Spinal cord (tissue), 10 donors: ENCODE measurements at places on chromosomes 6 and 20. TPM values are rescaled to one million over a fixed set of nuclear protein-coding genes. Genes with fewer than 3 reads are reported as not detected.

MTCH1 gene
- 220 TPM for total RNA-seq

DOK5 gene
- 19.1 TPM for total RNA-seq

IMPG1 gene
- total RNA-seq, result 0.10 TPM

GPR63 gene
- total RNA-seq, result 2.6 TPM

PHF3 gene
- total RNA-seq, result 90.7 TPM

UST gene
- 23.9 TPM for total RNA-seq

SLC22A1 gene
- 0.59 TPM for total RNA-seq

PEX7 gene
- total RNA-seq, result 8.3 TPM

LINC00237 gene
- 6.5 TPM for total RNA-seq

VWA7 gene
- 1.8 TPM for total RNA-seq

TP53RK gene
- 22.4 TPM for total RNA-seq

PNLDC1 gene
- total RNA-seq, result 0.10 TPM

SLC25A27 gene
- total RNA-seq, result 44.6 TPM

OCSTAMP gene
- 0.06 TPM for total RNA-seq

GABRR2 gene
- total RNA-seq, result 0.89 TPM

TBX18 gene
- total RNA-seq, result 32.8 TPM

PABPC1L gene
- 15.4 TPM for total RNA-seq

RFX6 gene
- total RNA-seq, result not detected

CPNE5 gene
- 32.5 TPM for total RNA-seq

ISM1 gene
- total RNA-seq, result 6.0 TPM

FOXF2 gene
- 1.7 TPM for total RNA-seq

ZNF322 gene
- 41.7 TPM for total RNA-seq

ZSCAN16 gene
- total RNA-seq, result 4.9 TPM

CALHM5 gene
- total RNA-seq, result 4.5 TPM

RBL1 gene
- total RNA-seq, result 15.4 TPM

KIF25 gene
- total RNA-seq, result not detected

SPATA25 gene
- 1.3 TPM for total RNA-seq

EYA2 gene
- total RNA-seq, result 28.2 TPM

BMP6 gene
- 93.3 TPM for total RNA-seq

NKX2-2 gene
- 6.6 TPM for total RNA-seq

SAPCD1 gene
- 3.4 TPM for total RNA-seq

SNAP91 gene
- 128 TPM for total RNA-seq

OPRM1 gene
- 20.9 TPM for total RNA-seq

PNPLA1 gene
- total RNA-seq, result not detected

SNTA1 gene
- 87.9 TPM for total RNA-seq

FAM83C gene
- not detected for total RNA-seq

NRSN1 gene
- total RNA-seq, result 16.1 TPM

DPPA5 gene
- total RNA-seq, result not detected

FAM184A gene
- 15.7 TPM for total RNA-seq

CLPSL1 gene
- not detected for total RNA-seq

OOEP gene
- 0.11 TPM for total RNA-seq

SNAI1 gene
- 0.77 TPM for total RNA-seq

LAMA5 gene
- total RNA-seq, result 51.1 TPM

LCA5 gene
- total RNA-seq, result 13.0 TPM

GRM1 gene
- total RNA-seq, result 3.3 TPM
